T-helper 17 cell (primary cell): ENCODE measurements at places on chromosomes 7 and 10. TPM values are rescaled to one million over a fixed set of nuclear protein-coding genes. Genes with fewer than 3 reads are reported as not detected.

DNA sequence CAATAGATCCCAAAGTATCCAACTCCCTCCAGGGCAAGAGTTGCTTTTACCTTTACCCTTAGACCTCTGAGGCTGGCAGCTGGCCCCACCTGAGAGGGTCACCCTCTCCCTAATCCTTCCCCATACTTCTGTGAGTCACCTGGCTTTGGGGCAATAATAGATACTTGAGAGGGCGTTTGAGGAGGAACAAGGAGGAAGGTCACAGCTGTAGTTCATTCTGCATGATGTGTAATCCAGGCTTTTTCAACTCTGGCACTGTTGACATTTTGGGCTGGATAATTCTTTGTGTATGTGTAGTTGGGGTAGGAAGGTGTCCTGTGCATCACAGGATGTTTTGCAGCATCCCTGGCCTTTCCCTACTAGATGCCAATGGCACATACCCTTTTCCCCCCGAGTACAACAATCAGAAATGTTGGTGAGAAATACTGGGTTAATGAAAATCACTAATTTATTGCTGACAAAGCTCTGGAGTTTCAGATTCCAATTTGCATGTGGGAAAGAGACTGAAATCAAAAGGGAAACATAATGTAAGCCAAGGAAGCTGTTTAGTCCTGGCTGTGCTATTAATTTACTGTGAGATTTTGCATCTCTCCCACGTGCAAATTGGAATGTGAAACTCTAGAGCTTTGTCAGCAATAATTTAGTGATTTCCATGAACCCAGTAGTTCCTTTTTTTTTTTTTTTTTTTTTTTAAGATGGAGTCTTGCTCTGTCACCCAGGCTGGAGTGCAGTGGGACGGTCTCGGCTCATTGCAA, 3.6 kb downstream of the BLVRA start:
- no peak for DNase-seq

- no peak for DNase-seq
These were observed 43.9 kb downstream of the CUX1 start for GRCh38 chr7:101861218-101861775.

- DNase-seq = no peak
These were observed at the start of gene TAS2R38 for GRCh38 chr7:141973673-141974072. TAS2R38 (minus strand) TSS chr7:141973773; CDS start chr7:141973689, 84 bp downstream.

DNA sequence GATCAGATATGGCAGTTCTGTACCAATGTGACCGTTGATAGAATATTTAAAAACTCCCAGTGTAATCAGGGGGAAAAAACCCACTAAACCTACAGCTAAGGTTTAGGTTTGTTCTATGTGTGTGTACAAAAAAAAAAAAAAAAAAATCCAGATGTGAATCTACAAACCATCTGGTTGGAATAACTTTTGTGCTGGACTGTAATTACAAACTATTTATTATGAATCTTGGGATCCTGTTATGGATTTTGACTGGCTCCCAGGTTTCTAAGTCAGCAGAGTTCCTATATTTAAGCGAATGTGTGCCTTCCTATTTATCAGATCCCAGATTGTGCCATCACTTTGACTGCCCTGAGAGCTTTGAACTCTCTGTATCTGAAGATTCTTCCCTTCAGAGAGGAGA, 29.1 kb downstream of the BMPER start:
- no peak for DNase-seq

DNA sequence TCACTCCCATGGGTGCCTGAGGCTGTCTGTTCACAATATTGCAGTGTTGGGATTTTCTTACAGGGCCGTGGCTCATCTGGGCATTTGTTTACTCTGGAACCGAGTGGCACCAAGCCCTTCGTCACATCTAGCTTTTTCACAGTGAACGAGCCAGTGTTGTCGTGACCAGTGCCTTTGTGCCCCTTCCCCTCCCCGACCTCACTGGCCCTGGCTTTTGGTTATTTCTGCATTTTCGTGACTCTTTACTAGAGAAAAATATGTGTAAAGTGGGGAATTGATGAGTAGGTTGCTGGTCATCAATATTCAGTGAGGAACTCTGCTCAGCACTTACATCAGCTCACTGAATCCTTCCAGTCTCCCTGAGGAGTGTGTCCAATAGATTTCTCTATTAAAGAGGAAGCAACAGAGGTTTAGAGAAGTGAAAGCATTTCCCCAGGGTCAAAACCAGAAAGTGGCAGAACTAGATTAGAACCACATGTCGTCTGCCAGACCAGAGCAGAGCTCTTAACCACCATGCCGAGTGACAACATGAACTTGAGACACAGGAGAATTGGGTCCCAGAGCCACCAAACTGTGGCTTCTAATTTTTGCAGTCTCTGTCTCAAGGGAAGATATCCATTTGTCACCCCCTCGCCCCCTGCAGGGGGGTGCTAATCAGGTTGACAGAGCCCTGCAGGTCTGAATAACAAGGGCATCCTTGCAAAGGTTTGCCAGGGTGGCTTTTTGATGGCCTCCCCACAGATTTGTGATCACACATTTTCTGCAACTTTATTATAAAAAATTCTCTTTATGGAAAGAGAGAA, 125.3 kb downstream of the CHN2 start:
- no peak for DNase-seq

GRCh38 chr7:50469181-50469580, 19.0 kb upstream of the FIGNL1 start:
- no peak for DNase-seq

DNA sequence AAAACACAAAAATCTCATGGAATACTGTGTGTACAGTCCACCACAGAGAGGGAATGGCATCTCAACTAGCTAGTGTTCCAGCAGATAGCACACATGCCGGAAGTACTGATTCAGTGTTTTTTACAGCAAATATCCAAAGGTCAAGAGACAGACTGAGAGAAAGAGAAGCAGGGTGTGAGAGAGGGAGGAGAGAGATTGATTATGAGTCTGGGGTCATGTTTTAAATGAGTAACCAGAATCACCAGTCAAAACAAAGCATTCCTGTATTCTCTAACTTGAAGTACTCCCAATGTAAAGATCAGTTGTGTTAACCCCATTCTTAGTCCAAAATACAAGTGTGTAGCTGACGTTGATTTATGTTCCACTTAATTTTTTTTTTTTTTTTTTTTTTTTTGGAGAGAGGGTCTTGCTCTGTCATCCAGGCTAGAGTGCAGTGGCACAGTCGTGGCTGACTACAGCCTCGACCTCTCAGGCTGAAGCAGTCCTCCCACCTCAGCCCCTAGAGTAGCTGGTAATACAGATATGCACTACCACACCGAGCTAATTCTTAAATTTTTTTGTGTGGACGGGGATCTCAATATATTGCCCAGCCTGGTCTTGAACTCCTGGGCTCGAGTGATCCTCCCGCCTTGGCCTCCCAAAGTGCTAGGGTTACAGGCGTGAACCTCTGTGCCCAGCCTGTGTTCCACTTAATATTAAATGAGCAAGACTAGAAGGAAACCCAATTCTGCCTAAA, 114.2 kb downstream of the TAF3 start:
- DNase-seq = no peak

- DNase-seq = no peak
These were observed 33.4 kb downstream of the SCD start for GRCh38 chr10:100380400-100380799.

GRCh38 chr7:137999496-138000080, 2.3 kb downstream of the CREB3L2 start:
- no peak for DNase-seq

DNA sequence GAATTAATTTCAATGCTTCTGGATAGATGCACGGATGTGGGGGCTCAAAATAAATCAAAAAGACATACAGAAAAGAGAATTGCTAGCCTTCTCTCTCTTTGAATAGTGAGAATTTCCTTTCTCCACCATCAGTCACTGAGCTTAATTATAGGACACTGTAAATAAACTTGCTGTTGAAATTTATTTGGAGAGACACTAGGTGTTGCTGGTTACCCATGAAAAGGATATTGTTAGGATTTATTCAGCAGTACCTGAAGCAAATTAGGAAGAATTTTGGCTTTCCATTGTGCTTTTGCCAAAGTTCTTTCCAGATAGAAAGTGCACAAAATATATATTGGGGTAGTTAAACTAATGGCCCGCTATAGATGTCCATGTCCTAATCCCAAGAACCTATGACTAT, 27.6 kb downstream of the GCC1 start:
- DNase-seq = no peak

GRCh38 chr7:142808461-142808801, 37.7 kb downstream of the PRSS2 start:
- DNase-seq = no peak

DNA sequence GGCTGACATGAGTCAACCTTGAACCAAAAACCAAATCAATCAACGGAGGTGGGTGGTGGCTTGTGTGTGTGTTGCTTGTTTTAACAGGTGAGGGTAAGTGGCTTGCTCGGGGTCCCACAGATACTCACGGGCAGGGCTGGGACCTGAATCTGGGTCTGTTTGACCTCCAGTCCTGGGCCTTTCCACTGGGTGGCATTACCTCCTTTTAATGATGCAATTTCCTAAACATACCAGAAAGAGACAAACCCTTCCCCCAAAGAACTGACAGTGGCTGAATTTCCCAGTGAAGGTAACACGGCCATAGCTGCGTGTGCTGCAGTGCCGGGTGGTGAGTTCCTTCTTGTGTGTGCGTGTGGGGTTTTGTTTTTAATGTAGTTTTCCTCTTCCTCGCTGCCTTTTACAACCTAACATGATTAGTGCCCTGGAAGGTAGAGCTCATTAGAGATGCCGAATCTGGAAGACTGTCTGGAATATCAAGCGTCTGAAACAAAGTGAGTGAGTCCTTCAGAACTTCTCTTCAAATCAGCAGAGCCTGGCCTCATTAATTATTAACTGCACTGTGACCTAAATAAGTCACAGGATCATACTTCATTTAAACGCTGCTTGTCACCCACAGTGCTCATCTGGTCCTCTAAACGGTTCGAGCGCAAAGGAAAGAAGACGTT, 166.1 kb upstream of the TCERG1L start:
- DNase-seq = no peak

DNA sequence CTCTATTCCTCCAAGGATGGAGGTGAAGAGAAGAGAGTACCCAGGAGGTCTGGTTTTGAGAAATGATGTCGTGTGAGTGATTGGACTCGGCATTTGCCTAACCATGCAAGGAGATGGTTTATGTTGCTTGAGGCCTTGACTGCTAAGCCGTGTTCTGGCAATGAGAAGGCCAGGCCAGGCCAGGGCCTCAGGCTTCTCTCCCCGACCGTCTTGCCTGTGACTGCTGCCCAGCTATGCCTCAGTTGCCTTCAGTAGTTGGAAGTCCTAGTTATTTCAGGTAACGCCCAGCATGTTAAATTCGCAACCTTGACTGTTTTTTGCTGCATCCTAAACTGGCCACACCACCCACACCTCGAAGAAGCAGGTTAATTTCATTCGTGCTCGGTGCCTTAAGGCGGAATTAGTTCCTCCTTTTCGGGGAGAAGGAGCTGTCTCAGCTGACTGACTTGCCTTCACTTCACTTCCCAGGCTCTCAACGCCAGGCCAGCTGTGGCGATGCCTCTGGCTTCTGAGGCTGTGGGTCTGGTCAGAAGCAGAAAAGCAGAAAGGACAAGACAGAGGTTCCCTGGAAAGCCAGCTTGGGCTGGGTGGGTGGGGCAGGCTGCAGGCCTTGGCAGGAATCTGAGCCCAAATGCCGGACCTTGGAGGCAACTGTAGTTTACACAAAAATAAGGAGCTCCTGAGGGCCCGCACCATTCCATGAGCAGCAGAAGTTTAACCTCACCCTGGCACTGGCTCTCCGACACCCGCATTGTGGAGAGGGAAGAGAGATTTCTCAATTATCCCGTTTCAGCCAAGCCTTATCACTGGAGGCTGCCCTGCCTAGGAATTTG, 61.9 kb upstream of the SAMD8 start:
- no peak for DNase-seq

The MSS51 gene
- total RNA-seq = 2.2 TPM

The OR6V1 gene
- total RNA-seq = not detected

The LIPM gene
- not detected for total RNA-seq

The ATRNL1 gene
- not detected for total RNA-seq

The SPDYE2 gene
- 0.55 TPM for total RNA-seq

The ADAM12 gene
- total RNA-seq = 36.6 TPM
